Thyroid gland (tissue), 4 donors: ENCODE measurements at places on chromosomes 16 and 17. TPM values are rescaled to one million over a fixed set of nuclear protein-coding genes. Genes with fewer than 3 reads are reported as not detected.
A peak's percentile ranks its signal among the peaks of the same experiment; 100 is the strongest.

DNA sequence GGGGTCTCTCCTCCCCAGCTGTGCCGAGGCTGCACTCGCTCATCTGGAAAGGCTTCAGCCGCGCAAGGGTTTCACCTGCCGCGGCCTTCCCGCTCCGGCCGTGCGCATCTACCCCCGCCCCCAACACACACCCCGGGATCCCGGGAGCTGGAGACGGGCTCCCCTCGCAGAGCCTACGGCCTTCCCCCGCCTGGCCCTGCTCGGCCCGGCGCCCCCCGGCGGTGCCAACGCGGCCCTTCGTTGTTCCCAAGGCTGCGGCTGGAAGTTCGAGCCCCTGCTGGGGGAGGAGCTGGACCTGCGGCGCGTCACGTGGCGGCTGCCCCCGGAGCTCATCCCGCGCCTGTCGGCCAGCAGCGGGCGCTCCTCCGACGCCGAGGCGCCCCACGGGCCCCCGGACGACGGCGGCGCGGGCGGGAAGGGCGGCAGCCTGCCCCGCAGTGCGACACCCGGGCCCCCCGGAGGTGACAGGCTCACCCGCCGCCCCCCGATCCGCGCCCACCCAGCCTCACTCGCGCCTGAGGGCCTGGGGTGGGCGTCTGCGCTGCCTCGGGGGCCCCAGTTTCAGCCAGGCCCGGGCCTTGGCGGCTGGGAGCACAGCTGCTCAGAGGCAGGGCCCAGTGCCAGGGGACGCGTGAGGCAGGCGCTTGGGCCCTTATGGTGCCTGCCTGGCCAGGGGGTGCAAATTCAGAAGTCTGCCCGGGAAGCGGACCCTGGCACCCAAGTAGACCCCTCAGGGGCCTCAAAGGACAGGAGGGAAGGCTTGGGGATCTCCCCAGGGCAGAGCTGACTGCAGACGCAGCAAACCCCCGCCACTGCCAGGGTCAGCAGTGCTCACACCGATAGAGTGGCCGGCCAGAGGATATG, 11.2 kb downstream of the GALK1 start:
- peak overlapping the region; percentile 53 for H3K27ac ChIP-seq
- H3K4me3 ChIP-seq = no peak overlapping the region
- no peaks in the 10 kb centered on the region for H3K27me3 ChIP-seq

CCL4L2 gene
- not detected for total RNA-seq

SDR42E1 gene
- total RNA-seq = 8.4 TPM

C16orf54 gene
- 0.40 TPM for total RNA-seq

DNA sequence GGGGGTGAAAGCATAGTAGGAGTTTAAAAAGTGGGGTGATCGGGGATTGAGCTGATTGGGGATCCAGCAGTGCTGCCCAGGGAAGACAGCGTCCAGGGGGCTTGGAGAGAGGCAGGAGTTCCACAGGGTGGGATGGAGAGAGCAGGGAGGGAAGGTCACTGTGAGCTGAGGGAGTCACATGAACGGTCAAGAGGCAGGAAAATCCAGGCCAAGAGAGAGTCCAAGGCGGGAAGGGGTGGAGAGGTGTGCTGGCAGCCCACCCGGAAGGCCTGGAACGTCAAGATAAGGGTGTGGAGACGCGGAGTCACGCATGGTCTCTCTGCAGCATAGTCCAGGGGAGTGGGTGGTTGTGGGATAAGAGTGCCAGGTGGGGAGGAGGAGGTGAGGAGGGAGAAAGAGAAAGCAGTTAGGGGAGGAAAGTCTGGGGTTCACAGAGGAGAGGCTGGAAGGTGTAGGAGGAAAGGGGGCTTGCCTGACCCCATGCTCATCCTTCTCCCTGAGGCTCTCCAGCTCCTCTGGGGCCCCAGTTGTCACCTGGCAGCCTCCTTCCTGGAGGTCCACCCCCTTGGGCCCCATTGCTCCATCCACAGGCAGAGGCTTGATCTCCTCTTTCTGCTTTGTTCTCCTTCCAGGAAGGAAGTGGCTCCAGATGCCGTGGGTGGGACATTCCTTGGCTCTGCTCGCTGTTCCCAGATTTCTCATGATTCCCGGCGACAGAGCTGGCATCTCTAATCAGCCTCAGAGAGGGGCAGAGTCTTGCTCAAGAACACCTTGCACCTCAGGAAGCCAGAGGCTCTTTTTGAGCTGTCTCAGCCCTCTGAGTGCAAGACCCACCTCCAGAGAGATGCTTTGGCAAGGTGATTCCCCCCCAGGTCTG, 28.7 kb downstream of the CCR7 start:
- DNase-seq = peak; percentile 86
- H3K27ac ChIP-seq = peak overlapping the region; percentile 94
- H3K36me3 ChIP-seq = no peaks in the 10 kb centered on the region

CHST5 gene
- 0.50 TPM for total RNA-seq

AATK gene
- total RNA-seq = 8.6 TPM

GRCh38 chr16:77885571-77886295, 97.4 kb downstream of the VAT1L start:
- H3K27me3 ChIP-seq = no peaks in the 10 kb centered on the region
- H3K4me3 ChIP-seq = no peak overlapping the region
- H3K27ac ChIP-seq = peak overlapping the region; percentile 76
- peaks cover 39% of the 10 kb centered on the region for H3K4me1 ChIP-seq

GRCh38 chr17:40075942-40076498, 13.3 kb downstream of the THRA start:
- DNase-seq = no peak
- no peaks in the 10 kb centered on the region for H3K36me3 ChIP-seq
- peaks cover 64% of the 10 kb centered on the region for H3K4me1 ChIP-seq
- H3K4me3 ChIP-seq = no peak overlapping the region
- no peaks in the 10 kb centered on the region for H3K27me3 ChIP-seq
- H3K27ac ChIP-seq = peak overlapping the region; percentile 90

DNA sequence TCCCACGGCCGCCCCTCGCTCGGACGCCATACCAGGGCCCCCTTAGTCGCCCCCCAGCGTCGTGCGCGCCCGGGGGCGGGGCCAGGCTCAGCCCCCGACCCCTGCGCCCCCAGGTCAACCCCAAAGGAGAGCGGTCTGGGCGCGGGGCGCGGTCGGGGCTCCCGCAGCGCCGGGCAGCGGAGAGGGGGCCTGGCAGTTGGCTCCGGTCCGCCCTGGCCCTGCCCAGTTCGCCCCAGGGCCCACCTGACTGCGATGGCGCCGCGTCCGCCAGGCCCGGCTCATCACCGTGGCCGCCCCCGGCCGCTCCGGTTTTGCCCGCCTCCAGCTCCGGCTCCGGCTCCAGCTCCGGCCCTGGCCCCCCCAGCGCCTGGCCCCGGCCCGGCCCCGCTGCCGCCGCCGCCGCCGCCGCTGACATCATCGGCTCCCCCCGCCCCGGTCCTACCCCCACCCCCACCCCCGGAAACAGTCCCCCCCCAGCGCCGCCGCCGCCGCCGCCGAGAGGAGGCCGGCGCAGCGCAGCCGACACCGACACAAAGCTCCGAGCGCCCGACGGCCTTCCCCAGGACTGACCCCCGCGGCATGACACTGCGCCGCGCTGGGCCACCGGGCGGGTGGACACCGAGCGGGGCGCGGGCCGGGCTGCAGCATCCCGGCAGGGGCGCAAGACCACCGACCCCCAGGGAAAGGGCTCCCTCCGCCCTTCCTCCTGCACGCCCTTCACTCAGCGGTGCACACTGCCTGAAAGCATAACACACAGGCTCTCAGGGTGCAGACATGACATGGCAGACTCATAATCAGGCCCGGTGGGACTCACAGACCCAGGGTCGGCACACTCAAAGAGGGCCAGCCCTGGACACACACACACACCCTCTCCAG, at the start of gene ZBTB4:
TSS of gene ZBTB4 (minus strand) at position 419 of the 876 bp plus-strand sequence. CDS start 12,830 bp downstream, outside the sequence.
- peak within 1 kb of the TSS; percentile 99 for H3K4me3 ChIP-seq
- peak; percentile 62 for DNase-seq
- H3K27me3 ChIP-seq = no peaks in the 10 kb centered on the region

- no peaks in the 10 kb centered on the region for H3K27me3 ChIP-seq
- DNase-seq = no peak
- H3K36me3 ChIP-seq = no peaks in the 10 kb centered on the region
- H3K4me3 ChIP-seq = no peak overlapping the region
- H3K4me1 ChIP-seq = peaks cover 44% of the 10 kb centered on the region
These were observed 31.2 kb downstream of the NSMCE1 start for GRCh38 chr16:27237219-27238015.

- DNase-seq = no peak
- peaks cover 16% of the 10 kb centered on the region for H3K4me1 ChIP-seq
- no peak overlapping the region for H3K4me3 ChIP-seq
- no peaks in the 10 kb centered on the region for H3K36me3 ChIP-seq
- H3K27ac ChIP-seq = peak overlapping the region; percentile 99
- H3K27me3 ChIP-seq = no peaks in the 10 kb centered on the region
These were observed 1.9 kb upstream of the NFAT5 start for GRCh38 chr16:69563605-69564580.

DNA sequence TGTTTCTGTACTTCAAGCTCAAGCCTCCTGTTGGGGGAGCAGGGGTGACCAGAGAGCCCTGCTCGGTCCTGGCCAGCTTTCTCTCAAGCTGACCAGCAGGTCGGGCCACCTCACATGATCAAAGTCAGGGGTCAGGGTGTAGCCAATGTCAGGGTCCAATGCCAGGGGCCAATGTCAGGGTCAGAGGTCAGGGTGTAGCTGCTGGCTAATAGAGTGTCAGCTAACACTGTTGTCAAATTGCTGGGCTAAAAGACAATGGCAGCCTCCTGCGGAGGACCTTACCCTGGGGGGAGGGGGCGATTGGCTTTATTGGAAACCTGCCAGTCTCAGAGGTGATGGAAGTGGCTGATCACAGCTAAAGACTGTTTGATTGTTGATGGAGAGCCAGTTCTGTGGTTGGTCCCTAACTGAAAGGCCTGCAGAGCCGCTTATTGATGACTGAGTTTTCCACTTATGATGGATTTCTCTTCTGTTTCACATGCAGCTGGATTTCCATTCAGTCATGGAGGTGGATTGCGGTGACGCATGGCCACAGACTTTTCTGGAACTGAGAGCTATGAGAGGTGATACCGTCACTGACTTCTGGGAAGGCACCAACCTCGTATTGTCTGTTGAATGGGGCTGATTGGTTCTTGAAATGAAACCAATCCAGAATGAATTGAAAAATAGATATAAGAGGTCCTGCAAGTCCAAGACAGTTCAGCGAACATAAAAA, 97.4 kb upstream of the ZFHX3 start:
- no peak overlapping the region for H3K27ac ChIP-seq
- H3K4me3 ChIP-seq = no peak overlapping the region
- no peak for DNase-seq
- H3K27me3 ChIP-seq = no peaks in the 10 kb centered on the region
- H3K36me3 ChIP-seq = no peaks in the 10 kb centered on the region

DNA sequence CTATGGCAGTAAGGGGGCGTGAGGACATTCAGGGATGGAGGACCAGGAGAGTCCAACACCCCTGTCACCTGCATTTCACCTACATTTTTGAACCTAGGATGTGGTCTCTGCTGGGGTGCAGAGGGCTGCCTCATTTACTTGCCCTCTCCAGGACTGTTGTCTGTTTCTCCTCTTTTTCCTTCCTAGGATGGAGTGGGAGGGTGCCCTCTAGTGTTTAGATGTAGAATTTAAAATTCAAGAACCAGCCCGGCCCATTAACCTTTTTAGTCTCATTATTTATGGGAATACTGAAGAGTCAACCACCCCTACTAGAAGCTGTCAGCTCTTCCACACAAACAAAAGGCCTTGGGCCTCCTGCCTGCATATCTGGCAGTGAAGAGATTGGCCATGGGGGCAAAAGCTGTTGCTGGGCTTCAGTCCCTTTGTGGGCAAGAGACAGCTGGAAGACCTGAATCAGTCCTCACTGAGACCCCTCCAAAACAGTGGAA, 2.5 kb upstream of the STARD3 start:
- H3K27me3 ChIP-seq = no peaks in the 10 kb centered on the region
- no peak for DNase-seq
- H3K27ac ChIP-seq = no peak overlapping the region
- peaks cover 16% of the 10 kb centered on the region for H3K4me1 ChIP-seq
- H3K36me3 ChIP-seq = no peaks in the 10 kb centered on the region
- no peak overlapping the region for H3K4me3 ChIP-seq

GRCh38 chr17:42287977-42288802, at the start of gene STAT5A:
STAT5A (plus strand) TSS chr17:42288498; CDS start chr17:42289412, 914 bp downstream.
- H3K4me3 ChIP-seq = peak within 1 kb of the TSS; percentile 60
- peaks cover 15% of the 10 kb centered on the region for H3K4me1 ChIP-seq
- DNase-seq = peak; percentile 88
- H3K27ac ChIP-seq = peak within 1 kb of the TSS; percentile 84
- no peaks in the 10 kb centered on the region for H3K27me3 ChIP-seq

GRCh38 chr16:66028510-66029216, 337.8 kb upstream of the CDH5 start:
- no peaks in the 10 kb centered on the region for H3K4me1 ChIP-seq
- H3K27me3 ChIP-seq = no peaks in the 10 kb centered on the region
- DNase-seq = no peak
- H3K36me3 ChIP-seq = no peaks in the 10 kb centered on the region

DNA sequence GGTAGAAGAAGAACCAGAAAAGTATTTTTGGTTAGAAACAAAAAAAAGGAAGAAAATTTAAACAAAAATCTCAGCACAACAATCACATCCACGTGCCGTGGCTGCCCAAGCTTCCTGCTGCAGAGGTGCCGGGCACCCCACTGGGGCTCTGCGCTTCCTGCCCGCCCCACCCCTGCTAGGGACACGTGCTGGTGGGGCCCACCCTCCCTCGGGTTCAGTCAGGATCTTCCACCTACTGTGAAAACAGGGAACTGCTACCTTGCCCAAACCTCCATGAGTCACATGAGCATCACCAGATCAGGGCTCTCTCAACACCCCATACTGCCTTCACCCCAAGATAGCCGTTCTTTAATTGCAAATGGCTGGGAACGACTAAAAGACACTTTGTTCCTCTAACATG, 24.4 kb upstream of the CYTH1 start:
- peaks cover 69% of the 10 kb centered on the region for H3K36me3 ChIP-seq
- H3K4me3 ChIP-seq = no peak overlapping the region
- no peaks in the 10 kb centered on the region for H3K4me1 ChIP-seq
- no peak overlapping the region for H3K27ac ChIP-seq
- H3K27me3 ChIP-seq = no peaks in the 10 kb centered on the region

GRCh38 chr16:57426356-57426755, 20.8 kb downstream of the CIAPIN1 start:
- H3K4me3 ChIP-seq = no peak overlapping the region
- no peaks in the 10 kb centered on the region for H3K27me3 ChIP-seq
- no peak for DNase-seq
- no peak overlapping the region for H3K27ac ChIP-seq
- H3K36me3 ChIP-seq = peaks cover 17% of the 10 kb centered on the region
- peaks cover 22% of the 10 kb centered on the region for H3K4me1 ChIP-seq

- no peak for DNase-seq
- no peak overlapping the region for H3K27ac ChIP-seq
- peaks cover 8% of the 10 kb centered on the region for H3K36me3 ChIP-seq
- no peak overlapping the region for H3K4me3 ChIP-seq
These were observed 11.2 kb downstream of the TADA2A start for GRCh38 chr17:37417852-37418251.
